ENCODE measurements at places on chromosomes 5 and 9.

GRCh38 chr5:126707080-126707479 lies 69.9 kb upstream of the LMNB1 start:
- no peak for DNase-seq

DNA sequence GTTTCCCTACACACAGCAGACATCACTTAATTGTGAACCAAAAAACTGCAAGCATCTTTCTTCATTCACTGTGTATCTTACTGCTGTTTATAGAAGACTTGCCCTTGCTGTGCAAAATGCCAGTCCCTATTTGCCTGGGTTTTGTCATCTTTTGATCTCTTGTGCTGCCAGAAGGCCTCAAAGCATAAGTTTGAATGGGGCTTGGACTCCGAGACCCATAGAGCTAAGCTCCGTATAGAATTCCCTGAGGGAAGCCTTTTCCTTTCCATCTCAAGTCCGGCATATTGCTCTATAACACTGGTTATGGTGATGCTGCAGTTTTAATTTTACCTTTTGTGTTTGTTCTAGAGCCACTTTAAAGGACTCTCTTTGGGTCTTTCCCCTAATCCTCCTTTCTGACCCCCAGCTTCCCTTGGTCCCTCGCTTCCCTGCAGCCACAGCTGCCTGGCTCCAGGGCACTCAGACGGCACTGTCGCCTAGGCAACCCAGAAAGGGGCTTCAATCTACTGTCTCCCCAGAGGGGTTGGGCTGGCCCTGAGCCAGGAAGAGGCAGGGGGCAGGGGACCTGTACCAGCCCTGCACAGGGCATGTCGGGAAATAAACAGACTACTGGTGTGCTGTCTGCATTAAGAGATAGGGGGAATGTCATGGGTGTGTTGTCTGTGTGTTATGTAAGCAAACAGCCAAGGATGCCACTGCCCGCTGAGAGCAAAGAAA lies 73.4 kb upstream of the MELK start:
- peak; percentile 81 for DNase-seq

- DNase-seq, result no peak
Observed at GRCh38 chr9:87614397-87614796, 111.5 kb upstream of the CTSL start.

DNA sequence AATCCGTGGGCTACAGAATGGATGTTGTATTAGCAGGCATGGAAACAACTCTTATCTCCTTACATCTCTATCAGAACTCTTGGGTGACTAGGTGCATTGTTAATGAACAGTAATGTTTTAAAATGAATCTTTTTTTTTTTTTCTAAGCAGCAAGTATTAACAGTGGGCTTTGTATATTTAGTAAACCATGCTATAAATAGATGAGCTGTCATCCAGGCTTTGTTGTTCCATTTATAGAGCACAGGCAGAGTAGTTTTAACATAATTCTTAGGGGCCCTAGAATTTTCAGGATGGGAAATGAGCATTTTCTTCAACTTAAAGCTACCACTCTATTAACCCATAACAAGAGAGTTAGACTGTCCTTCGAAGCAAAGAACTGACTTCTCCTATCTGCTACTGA lies 233.7 kb upstream of the ADAMTSL1 start:
- no peak for DNase-seq

DNA sequence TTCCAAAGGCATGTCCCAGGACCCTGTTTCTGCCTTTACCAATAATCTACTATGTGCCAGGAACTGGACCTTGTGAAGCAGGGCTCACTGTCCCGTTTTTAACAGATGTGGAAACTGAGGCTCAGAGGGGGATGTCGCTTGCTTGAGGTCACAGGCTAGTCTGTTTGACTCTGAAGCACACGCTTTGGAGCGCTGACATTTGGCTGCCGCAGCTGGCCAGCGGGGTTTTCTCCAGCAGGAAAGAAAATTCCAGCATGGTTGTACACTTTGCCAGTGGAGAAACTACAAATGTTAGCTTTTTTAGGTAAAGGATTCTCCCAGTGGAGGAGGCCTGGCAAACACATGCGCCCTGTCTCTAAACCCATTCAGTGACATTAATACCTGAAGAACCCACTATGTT lies 50.5 kb downstream of the SH3PXD2B start:
- DNase-seq, result no peak

DNA sequence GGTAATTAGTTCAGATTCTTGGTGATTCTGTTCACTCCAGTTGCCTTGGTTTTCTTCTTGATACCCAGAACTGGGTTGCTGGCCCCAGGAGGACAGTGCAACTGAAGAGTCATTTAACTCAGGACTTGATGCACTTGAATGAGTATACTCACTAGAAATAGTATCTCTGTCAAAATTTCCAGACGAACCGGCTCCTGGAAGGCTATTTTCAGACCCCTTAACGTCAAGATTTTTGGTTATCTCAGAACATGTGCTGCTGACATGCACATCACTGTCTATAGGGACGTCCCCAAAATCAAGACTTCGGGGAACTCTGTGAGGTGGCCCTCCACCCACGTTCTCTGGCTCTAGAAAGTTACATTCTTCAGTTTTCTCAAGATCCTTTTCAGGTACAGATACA lies 56.7 kb upstream of the PCA3 start:
- DNase-seq, result no peak

GRCh38 chr9:91062281-91062680 lies 260.7 kb downstream of the SYK start:
- no peak for DNase-seq

- no peak for DNase-seq
Observed at GRCh38 chr5:40841068-40841805, at the start of gene CARD6. TSS of gene CARD6 (plus strand) at chr5:40841367. CDS start at chr5:40841383, 16 bp downstream.

DNA sequence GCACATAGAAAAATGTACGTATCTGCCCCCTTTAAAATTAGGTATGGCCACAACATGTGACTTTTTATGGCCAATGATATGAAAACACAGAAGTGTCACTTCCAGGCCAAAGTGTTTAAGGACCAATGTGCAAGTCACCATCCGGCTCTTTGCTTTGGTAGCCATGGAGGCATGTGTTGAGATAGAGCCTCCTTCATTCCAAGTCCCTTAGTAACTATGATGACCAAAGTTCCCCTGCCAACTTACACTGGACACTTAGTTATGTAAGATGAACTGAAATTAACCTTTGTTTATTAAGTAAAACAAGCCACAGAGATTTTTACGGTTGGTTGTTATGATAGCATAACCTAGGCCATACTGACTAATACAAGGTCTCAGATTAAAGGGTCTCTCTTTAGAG lies 51.0 kb downstream of the FBN2 start:
- no peak for DNase-seq

Measured in NCI-H1436 treated with DMSO at 0.1 percent for 48 hours (cell line).